ENCODE measurements at places on chromosomes 6 and 20.

DNA sequence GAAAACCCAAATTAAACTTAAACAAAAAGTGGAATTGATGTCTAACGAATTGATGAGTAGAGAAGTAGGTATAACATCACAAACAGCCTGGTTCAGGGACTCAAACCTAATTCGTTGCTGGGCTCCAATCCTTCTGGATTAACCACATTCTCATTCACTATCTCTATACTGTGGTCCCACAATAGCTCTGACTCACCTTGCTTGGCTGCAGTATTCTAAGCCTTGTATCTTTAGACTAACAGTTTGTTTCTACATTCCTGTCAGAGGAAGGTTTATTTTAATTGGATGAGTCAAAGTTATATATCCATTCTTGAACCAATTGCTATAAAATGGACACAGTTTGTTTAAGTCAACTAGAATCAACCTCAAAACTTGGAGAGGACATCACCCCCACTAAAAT lies 530.5 kb upstream of the PTCHD4 start:
- DNase-seq, result no peak

- peak; percentile 44 for DNase-seq
These were observed 10.0 kb upstream of the PRR18 start for GRCh38 chr6:166318227-166318626.

DNA sequence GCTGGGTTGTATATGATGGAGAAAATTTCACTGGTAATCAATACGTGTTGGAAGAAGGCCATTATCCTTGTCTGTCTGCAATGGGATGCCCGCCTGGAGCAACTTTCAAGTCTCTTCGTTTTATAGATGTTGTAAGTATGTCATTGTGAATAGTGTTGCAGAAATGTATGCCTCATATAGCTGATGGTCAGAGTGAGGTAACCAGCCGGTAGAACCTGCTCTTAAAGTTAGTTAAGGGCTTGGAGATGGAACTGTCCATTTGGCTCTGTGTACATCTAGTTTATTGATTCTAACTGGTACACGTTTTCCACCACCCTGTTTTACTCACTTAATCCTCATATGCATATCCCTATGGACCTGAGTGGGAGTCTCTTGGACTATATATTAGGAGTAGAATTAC lies 73.5 kb downstream of the RTN4IP1 start:
- no peak for DNase-seq

DNA sequence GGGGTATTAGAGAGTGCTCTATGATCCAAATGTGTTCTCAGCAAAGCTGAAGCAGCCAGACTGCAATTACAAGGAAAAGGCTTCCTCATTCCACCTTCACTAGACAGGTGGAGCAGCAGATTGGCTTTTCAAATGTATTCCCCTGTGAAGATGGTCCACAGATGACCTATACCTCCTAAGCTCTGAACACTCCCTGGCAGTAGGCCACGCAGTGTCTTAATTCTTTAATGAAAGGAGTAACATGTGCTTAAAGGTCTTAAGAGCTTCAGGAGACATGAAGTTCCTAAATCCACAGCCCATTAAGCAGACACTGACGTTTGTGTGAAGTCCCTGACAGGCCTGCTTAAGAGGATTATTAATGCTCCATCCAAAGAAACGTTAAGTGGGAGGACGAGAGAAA lies 138.9 kb upstream of the NUP153 start:
- DNase-seq, result no peak

GRCh38 chr6:159149641-159150040 lies 19.6 kb upstream of the FNDC1 start:
- no peak for DNase-seq

DNA sequence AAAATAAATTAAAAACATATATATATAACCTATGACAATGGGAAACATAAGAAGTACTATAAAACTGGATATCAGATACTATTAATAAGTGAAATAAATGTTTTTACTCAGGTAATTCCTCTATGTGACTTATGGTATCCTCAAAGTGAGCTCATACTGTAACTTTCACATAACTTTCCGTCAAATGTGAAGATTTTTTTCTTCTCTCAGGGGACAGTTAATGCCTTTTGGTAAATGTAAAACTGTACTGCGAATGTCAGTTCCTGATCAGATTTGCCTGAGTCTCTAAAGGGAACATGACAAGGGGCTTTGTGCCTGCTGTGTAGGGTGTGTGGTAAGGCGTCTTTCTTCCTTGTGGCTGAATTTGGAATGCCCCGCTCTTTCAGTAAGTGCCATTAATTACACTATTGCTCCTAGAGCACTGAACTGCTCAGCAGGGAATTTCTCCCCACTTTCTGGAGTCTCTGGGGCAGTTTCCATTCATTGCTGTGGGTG lies 271.8 kb downstream of the PRL start:
- no peak for DNase-seq

GRCh38 chr20:3738111-3739053 lies 5.9 kb downstream of the HSPA12B start:
- no peak for DNase-seq

DNA sequence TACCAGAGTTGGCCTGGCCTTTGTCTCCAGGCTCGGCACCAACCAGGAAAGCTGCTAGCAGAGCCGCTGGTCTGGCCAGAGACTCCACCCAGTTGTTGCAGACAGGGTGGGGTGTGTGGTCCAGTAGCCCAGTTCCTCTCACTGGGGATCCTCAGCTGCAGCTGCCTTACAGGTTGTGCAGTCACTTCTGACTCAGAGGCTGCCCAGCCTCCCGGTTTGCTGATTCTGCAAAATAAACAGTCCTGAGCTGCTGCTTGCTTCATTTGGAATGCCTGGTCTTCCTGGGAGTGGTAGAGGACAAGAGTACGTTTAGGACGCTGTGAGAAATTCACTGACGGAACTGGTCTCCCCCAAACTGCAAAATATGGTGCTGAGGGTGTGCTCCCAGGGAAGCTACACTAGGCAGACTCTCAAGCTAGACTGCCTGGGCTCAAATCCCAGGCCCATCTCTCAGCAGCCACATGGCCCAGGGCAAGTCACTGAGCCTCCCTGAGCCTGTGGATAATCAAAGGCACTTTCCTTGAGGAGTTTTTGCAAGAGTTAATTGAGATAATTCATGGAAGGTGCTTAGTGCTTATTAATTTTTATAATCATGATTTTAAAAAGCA lies 246.1 kb downstream of the TFAP2C start:
- DNase-seq, result peak; percentile 44

- no peak for DNase-seq
These were observed 105.8 kb upstream of the RUNX2 start for GRCh38 chr6:45222380-45222779.

DNA sequence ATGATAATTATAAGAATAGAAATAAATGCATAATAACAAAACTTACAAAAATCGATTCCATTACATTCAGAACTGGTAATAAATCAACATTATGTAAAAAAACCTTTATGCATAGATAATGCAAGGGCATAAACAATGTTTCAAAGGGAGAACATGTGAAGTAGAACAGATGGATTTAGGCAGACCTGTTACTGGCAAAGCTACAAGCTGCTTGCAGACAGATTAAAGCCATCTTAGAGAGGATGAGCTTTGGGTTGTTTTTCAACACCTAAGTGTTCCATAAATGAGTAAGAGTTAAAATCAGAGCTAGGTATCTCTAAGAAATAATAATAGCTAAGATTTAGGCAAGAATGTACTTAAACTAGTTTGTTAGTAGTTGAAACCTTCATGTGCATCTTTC lies 37.2 kb downstream of the SNAP25 start:
- DNase-seq, result no peak

GRCh38 chr6:140070846-140071473 lies 696.5 kb upstream of the CITED2 start:
- no peak for DNase-seq

DNA sequence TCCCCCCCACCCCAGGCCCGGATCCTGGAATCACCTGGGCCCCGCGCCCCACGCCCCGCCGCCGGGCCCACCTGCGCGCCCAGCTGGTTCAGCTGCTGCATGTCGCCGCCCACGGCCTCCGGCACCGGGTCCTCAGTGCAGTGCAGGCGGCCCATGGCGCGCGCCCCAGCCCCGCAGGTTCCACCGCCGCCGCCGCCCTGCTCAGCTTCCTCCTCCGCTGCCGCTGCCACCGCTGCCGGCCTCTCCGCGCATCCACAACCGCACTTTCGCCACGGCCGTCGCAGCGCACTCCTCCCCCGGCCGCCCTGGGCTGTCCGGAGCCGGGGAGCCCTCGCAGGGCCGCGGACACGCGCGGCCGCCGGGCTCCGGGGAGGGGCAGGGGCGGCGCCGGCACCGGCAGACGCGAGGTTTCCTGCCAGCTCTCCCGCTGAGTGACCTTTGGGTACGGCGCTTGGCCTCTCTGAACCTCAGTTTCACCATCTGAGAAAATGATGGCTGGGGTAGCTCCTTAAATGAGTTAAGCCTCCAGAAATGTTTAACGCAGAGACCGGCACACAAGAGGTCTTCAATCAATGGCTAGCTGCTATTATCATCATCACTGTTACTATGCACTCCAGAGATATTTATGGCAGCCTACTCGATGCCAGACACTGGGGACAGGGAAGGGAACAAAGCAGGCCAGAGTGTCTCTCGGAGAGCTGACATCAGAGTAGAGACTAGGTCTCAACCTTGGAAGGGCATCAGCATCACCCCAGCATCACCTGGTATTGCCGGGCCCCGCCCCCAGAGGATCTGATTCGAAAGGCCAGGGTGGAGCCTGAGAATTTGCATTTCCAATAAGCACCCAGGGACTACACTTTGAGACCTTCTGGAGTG lies at the start of gene COMMD7:
TSS of gene COMMD7 (minus strand) at position 231 of the 876 bp plus-strand sequence. CDS start at position 155, 76 bp downstream.
- peak; percentile 63 for DNase-seq

DNA sequence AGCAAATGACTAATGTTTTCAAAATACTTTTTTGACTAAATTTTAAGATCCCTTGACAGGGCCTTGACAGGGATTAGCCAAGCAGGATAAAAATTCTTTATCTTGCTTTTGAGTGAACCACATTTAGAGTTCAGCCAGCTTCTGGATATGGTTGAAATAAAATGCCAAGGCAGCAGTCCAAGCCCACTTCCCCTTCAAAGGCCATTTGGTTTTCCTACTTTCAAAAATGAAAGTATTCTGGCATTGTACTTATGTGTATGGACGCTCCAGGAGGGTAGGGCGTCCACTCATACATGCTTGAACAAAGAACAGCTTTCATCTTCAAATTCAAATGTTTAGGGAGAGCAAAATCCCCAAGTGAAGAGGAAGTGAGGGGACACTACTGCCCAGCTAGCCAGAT lies 82.3 kb upstream of the BCLAF1 start:
- DNase-seq, result no peak

- DNase-seq, result no peak
These were observed 214.8 kb downstream of the ZDHHC14 start for GRCh38 chr6:157595768-157596167.

DNA sequence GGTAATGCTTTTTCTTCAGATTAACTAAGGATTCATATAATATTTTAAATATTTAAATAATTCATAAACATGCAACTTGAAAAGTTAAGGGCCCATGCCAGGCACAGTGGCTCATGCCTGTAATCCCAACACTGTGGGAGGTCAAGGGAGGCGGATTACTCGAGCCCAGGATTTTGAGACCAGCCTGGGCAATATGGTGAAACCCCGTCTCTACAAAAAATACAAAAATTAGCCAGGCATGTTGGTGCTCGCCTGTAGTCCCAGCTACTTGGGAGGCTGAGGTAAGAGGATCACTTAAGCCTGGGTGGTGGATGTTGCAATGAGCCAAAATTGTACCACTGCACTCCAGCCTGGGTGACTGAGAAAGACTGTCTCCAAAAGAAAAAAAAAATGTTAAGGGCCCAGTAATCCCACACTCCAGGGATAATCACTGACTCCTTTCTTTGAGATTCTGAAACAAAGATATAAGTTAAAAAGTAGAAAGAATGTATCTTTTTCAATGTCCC lies 7.9 kb upstream of the RIN2 start:
- DNase-seq, result no peak

- DNase-seq, result no peak
These were observed 105.0 kb downstream of the HUS1B start for GRCh38 chr6:551829-552350.

GRCh38 chr6:32970413-32971241 lies 2.2 kb downstream of the BRD2 start:
- peak; percentile 51 for DNase-seq

DNA sequence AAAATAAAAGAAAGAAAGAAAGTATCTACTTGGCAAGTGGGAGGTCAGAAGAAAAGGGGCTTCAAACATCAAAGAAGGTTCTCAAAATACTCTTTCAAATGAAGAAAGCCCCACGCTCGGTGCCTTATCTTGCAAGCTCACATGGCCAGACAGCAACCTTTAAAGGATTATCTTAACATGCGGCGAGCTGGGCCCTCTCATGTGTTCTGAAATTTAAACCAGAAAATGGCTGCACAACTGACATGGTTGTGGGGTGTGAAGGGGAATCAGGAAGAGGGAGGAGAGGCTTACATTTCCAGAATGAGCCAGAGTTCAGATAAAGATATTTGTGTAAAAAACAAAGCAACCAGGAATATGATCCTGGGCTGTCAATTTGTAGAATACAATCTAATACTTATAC lies 363.1 kb downstream of the PRKN start:
- no peak for DNase-seq

GRCh38 chr6:160132297-160132637 lies 10.7 kb downstream of the SLC22A1 start:
- DNase-seq, result no peak

GRCh38 chr6:81909981-81910900 lies 157.8 kb upstream of the TENT5A start:
- DNase-seq, result no peak

- DNase-seq, result no peak
These were observed 22.9 kb upstream of the NPBWR2 start for GRCh38 chr20:64130271-64130670.

GRCh38 chr20:5135363-5136012 lies 8.7 kb downstream of the CDS2 start:
- DNase-seq, result no peak

DNA sequence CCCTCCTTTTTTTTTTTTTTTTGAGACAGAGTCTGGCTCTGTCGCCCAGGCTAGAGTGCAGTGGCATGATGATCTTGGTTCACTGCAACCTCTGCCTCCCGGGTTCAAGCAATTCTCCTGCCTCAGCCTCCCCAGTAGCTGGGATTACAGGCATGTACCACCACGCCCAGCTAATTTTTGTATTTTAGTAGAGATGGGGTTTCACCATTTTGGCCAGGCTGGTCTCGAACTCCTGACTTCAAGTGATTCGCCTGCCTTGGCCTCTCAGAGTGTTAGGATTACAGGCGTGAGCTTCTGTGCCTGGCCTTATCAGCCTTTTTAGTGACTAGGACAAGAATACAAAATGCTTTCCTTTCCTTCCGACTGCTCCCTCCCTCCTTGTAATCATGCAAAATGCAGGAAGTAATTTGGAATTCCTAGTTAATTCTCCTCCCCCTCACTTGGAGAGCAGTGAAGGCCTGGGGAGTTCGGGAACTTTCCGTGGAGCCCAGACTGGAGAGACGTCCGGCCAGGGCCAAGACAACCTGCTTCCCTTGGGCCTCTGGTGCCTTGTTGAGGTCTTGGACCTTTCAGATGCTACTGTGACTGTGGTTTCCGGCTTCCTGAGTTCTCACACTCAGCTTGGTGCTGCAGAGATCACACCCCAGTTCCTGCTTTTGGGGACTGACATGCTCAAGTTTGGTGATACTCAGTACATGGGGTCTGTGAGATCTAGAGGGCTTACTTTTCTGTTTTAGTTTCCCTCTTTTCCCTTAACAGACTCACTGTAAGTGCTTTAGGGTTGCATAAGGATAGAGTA lies 3.9 kb upstream of the PHF20 start:
- DNase-seq, result no peak

GRCh38 chr6:8110117-8110721 lies 7.9 kb upstream of the EEF1E1 start:
- DNase-seq, result no peak
